ENCODE measurements at places on chromosomes 4 and X.

DNA sequence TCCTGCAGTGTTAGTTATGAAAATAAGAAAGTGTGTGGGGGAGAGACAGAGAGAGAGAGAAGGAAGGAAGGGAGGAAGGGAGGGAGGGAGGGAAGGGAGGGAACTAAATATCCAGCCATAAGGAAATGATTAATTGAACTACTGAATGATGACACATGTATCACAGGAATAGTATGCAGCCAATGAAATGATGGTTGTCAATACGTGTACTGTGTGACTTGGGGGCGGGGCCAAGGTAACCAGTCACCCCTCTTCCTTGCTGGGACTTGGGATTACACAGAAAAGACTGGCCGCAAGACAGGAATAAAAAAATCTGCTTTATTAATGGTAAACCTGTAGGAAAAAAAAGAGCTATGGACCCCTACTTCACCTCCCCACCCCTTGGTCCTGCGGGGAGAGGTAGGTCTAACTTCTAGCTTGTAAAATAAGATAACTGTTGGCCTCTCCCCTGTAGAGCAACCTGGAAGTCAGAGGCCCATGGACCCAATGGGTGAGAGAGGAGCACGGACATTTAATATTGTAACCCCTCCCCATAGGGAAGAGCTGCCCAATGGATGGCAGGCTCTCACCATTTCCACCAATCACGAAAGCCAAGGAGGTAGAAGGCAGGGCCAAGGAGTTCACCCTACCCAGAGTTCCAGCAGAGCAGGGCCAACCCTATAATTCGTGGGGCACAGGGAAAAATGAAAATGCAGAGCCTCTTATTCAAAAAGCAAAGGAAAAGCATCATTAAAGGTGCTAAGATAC lies 7.4 kb downstream of the PPP2R2C start:
- DNase-seq: no peak

GRCh38 chr4:174580597-174580996 lies 58.3 kb upstream of the HPGD start:
- DNase-seq: no peak

DNA sequence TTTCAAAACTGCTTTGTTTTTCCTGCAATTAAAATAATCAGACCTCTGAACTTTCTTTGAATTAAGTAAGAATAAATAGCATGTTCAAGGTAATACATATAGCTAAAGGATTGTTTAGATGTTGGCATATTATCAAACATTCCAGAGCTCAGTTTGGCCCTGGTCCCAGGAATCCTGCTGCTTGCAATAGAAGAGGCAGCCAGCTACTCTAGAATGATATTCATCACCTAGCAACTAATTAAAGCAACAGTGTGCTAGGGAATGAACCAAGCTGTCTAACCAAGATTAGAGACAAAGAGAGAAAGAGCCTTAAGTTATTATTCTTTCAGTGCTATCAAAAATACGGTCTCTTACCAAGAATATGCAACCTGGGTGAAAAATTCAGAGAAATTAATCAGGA lies 460.9 kb downstream of the GABRG1 start:
- no peak for DNase-seq

- no peak for DNase-seq
Measured at GRCh38 chr4:132065940-132066495, 1083.1 kb upstream of the PCDH10 start.

DNA sequence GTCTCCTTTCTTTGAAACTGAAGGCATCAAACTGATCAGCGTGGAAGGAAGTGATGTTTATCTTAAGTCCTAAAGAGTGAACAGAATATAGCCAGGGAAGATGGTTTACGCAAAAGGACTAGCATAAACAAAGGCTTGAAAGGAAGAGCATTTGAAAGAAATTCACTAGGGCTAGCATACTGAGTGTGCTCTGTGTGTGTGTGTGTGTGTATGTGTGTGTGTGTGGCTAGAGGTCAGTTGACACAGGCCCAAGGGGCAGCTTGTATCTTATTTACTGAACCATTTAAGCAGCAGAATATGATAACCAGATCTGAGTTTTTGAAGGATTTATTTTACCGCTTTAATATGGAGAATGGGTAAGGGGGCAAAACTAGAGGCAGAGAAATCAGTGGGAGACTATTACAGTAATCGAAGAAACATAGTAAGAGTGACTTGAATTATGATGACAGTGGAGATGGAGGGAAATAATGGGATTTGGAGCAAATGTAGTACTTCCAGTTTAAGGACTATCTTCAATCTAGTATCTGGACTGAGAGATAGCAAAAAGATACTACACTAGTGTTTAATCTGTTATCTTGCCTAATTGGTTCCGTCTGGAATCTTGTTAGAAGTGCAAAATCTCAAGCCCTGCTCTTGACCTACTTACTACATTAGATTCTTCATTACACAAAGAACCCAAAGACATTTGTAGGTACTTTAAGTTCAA lies 36.9 kb downstream of the CEP44 start:
- no peak for DNase-seq

- DNase-seq: no peak
Measured at GRCh38 chr4:55795341-55795740, 24.2 kb upstream of the EXOC1L start.

DNA sequence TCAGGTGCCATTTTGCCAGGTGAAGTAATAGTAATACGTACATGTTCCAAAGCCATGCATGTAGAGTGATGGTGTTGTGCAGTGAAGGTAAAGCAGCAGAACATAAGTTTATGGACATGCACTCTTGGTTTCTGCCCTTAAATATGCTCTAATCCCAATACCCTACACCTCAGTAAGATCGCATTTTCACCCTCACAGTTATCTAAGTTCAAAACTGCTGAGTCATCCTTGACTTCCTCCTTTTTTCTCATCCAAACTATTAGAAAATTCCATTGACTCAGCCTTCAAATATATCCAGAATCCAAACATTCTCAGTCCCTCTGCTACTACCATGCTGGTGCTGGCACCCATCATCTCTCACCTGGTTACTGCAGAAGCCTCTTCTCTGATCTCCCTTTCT lies 652.9 kb upstream of the IGFBP7 start:
- no peak for DNase-seq

DNA sequence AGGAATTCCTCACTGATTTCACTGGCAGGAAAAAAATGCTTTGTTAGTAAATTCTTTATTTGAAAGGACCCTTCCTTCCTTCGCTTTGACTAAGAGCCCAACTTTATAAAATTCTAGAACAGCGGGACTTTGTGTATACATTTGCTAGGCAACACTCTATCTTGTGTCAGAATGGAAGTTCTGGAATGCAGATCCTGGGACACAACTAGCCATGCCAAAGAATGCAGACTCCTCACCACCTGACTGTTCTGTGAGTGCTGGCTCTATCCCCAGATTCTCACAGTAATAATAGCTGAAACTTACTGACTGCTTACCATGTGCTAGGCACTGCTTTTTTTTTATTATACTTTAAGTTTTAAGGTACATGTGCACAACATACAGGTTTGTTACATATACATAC lies 73.3 kb upstream of the ZDHHC15 start:
- no peak for DNase-seq

DNA sequence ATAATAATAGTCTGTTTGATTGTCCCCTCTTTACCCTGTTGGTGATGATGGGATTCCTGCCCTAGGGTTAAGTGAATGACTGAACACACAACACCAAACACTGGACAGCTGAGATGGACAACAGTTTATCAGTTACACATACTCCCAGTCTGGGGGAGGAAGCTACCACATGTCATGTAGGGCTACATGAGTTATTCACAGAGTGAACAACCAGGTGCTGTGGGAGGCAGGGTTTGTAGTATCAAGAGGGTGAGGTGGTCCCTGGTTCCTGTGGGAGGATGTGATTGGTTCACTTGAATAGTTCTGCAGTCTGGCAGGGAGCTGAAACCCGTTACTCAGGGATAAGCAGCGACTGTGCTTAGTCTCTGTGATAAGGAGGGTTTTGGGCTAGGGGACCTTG lies 88.8 kb upstream of the AP1S2 start:
- DNase-seq: no peak

- no peak for DNase-seq
Measured at GRCh38 chrX:150028692-150029091, 90.4 kb upstream of the EOLA2 start.

- DNase-seq: peak; percentile 58
Measured at GRCh38 chr4:100165809-100166208, 24.5 kb downstream of the DDIT4L start.

GRCh38 chr4:82201805-82202641 lies 171.8 kb downstream of the HNRNPD start:
- peak; percentile 40 for DNase-seq
